ENCODE measurements at places on chromosomes 5 and 9. TPM values are rescaled to one million over a fixed set of nuclear protein-coding genes. Genes with fewer than 3 reads are reported as not detected.

PLAC8L1 gene
- 2.1 TPM for polyA plus RNA-seq

DCANP1 gene
- polyA plus RNA-seq, result not detected

SERF1B gene
- 130 TPM for polyA plus RNA-seq

RNF224 gene
- 2.2 TPM for polyA plus RNA-seq

GRCh38 chr9:26891726-26892125 is 876 bp downstream of the CAAP1 start:
- DNase-seq, result no peak

- DNase-seq, result peak; percentile 88
Measured at GRCh38 chr5:10233505-10233904, 16.2 kb downstream of the ATPSCKMT start.

DNA sequence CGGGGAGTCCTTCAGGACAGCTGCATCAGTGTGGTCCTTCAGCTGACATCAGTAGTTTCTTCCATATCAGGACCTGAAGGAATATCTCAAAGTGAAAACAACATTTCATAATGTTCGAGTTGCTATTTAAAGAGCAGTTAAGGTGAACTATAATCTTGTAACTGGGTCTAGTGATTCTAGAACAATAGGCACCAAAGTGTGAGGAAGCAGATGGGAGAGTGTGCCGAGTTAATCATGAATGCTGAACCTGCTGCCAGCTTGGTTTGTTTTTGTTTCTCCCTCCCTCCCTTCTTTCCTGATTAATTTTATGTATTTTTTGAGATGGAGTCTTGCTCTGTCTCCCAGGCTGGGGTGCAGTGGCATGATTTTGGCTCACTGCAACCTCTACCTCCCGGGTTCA is 3.6 kb upstream of the PTGR1 start:
- no peak for DNase-seq
